CD4-positive, alpha-beta T cell treated with Interleukin-15 for 1 hour (primary cell): ENCODE measurements at places on chromosomes 1 and 21.

DNA sequence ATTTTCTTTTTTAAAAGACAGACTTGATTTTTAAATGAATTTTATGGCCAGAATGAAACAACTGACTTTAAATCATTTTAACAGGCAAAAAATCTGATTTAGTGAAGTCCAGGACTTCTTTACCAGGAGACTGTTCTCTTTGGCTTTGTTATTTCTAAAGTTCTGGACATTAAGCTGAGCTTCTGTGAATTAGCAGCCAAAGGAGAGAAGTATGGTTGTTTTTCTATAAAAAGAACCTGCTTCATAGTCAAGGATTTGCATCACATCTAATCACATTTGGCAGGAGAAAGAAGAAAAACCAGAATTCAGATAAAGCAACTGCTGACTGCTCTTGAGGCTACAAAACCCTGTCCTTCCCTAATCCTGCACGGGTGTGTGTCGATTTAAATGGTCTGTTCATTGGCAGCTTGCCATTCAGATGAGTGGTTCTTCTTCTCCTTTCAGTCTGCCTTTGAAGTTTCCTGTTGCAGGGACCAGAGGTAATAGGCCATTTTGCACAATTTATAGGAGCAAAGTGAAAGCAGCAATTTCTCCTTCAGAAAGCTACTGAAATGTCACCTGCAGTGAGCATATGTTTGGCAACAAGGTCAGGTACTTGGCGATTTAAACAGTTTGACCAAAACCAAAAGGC, 215.4 kb downstream of the OLFM3 start:
- no peak for DNase-seq

DNA sequence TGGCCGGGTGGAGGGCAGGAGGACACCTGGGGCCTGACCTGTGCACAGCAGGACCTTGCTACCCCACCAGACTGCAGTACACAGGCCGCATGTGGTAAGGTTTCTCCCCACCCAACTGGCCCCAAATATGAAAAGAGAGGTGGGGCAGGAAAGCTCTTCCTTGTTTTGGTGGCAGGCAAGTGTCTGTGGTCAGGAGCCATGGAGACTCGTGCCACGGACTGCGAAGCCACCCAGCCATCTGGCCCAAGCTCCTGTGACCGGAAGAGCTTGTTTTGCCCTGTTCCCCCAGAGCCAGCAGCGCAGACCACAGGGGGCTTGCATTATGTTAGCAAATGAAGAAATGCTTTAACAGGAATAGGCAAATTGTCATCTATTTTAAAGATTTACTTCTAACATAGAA, 54.9 kb downstream of the OLIG1 start:
- DNase-seq = no peak

DNA sequence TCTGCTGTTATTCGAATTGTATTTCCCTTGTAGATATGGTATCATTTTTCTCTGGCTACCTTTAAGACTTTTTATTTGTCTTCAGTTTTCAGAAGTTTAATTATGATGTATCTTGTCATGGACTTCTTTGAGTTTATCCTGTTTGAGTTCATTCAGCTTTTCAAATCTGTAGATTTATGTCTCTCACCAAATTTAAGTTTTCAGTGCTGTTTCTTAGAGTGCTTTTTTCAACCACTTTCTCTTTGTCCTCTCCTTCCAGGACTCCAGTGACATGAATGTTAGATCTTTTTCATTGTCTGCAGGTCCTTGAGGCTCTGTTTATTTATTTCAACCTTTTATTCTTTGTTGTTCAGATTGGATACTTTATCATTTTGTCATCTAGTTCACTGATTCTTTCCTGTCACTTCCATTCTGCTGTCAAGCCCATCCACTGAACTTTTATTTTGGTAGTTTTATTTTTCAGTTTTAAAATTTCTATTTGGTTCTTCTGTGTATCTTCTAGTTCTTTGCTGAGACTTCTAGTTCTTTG, 11.4 kb downstream of the RAB4A start:
- no peak for DNase-seq

DNA sequence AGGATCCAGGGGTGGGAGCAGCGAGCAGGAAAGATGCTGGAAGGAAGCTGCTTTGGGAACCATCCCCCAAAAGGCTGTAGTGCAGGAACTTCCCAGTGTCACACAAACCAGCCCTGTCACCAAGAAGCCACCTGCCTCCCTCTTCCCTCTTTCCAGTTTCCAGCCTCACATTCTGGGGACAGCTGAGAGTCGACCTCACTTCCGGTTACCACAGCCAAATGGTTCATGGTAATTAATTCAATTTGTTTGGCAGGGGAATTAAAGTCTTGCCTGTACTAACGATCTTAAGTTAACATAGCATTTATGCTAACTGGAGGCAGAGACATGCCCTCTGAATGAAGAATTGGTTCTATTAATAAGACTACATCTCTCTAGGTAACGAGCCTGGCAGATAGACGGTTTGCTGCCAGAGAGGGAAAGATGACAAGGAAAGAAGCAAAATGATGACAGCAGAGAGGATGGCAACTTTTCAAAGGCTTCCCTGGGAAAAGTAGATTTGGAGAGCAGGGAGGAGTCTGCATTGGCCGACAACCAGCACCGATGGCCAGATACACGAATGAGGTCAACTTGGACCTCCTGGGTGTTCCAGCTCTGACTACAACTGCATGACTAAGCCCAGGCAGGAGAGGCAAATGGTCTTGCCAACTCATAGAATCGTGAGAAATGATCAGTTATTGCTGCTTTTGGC, 64.1 kb downstream of the TMCO4 start:
- no peak for DNase-seq

DNA sequence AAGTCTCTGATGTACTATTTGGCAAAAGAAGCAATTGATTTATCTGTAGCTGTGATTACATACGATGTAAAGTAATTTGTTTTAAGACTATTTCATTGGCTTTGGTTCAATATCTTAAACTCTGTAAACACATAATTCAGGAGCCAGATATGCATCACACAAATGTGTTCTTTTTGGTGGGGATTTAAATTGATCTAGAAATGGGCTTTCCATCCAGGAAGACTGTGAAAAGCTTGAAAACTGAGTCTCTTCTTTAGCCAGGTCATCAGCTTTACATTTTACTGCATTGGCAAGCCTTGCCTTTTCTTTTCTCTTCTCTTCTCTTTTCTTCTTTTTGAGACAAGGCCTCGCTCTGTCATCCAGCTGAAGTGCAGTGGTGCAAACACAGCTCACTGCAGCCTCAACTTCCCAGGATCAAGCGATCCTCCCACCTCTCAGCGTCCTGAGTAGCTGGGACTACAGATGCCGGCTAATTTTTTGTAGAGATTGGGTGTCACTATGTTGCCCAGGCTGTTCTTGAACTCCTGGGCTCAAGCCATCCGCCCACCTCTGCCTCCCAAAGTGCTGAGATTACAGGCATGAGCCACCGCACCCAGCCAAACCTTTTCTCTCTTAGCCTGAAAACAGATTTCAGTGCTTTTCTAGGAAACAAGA, 1.4 kb downstream of the RCAN3 start:
- no peak for DNase-seq

- no peak for DNase-seq
Measured at GRCh38 chr1:8063298-8064036, 37.4 kb upstream of the ERRFI1 start.

- no peak for DNase-seq
Measured at GRCh38 chr1:46288485-46289133, 14.8 kb downstream of the LRRC41 start.

GRCh38 chr21:25501462-25501861, 105.8 kb downstream of the MRPL39 start:
- no peak for DNase-seq

DNA sequence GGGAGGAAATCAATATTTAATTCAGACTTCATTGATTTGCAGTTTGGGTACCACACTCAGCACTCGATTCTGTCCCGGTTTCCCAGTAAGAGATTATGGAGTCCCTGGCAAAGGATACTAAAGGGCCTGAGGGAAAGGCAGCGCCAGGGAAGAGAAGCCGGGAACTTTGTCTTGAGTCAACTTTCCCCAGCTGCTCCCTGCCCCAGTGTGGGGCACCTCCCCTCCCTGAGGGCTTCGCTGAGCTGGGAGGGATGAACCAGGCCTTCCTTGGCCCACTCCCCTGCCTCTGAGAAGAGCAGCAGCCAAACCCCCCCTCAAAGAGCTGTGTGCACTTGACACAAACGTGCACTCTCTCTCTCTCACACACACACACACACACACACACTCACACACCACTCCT, 32.6 kb downstream of the OPTC start:
- DNase-seq = no peak

GRCh38 chr1:178969226-178969987, 56.3 kb upstream of the FAM20B start:
- DNase-seq = no peak

DNA sequence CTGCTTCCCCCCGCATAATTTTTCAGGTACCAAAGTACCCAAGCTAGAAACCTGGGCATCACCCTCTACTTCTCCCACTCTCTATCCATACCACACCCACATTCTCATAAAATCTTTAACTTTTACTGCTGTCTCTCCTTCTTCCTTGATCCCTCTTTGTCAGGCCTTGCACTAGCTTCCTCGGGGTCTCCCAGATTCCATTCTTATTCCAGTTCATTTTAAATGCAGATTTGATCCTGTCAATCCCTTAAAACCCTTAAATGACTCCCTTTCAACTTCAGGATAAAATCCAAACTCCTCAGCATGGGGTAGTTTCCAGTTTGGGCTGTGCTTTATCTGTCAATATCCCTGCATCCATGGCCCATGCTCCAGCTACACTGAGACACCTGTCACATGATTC, 343.5 kb downstream of the PBX1 start:
- no peak for DNase-seq

- DNase-seq = no peak
Measured at GRCh38 chr1:46302641-46303037, 777 bp downstream of the LRRC41 start.

DNA sequence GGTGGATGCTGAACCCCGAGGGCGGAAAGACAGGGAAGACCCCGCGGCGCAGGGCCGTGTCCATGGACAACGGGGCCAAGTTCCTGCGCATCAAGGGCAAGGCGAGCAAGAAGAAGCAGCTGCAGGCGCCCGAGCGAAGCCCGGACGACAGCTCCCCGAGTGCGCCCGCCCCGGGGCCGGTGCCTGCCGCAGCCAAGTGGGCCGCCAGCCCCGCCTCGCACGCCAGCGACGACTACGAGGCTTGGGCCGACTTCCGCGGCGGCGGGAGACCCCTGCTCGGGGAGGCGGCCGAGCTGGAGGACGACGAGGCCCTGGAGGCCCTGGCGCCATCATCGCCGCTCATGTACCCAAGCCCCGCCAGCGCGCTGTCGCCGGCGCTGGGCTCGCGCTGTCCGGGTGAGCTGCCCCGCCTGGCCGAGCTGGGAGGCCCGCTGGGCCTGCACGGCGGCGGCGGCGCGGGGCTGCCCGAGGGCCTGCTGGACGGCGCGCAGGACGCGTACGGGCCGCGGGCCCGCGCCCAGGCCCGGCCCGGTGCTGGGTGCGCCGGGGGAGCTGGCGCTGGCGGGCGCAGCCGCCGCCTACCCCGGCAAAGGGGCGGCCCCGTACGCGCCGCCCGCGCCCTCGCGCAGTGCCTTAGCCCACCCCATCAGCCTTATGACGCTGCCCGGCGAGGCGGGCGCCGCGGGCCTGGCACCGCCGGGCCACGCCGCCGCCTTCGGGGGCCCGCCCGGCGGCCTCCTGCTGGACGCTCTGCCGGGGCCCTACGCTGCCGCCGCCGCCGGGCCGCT, 20.7 kb downstream of the FOXO6 start:
- DNase-seq = no peak

GRCh38 chr1:171799166-171799565, 17.7 kb downstream of the METTL13 start:
- no peak for DNase-seq

- DNase-seq = no peak
Measured at GRCh38 chr1:85421179-85421578, 43.8 kb downstream of the DDAH1 start.

DNA sequence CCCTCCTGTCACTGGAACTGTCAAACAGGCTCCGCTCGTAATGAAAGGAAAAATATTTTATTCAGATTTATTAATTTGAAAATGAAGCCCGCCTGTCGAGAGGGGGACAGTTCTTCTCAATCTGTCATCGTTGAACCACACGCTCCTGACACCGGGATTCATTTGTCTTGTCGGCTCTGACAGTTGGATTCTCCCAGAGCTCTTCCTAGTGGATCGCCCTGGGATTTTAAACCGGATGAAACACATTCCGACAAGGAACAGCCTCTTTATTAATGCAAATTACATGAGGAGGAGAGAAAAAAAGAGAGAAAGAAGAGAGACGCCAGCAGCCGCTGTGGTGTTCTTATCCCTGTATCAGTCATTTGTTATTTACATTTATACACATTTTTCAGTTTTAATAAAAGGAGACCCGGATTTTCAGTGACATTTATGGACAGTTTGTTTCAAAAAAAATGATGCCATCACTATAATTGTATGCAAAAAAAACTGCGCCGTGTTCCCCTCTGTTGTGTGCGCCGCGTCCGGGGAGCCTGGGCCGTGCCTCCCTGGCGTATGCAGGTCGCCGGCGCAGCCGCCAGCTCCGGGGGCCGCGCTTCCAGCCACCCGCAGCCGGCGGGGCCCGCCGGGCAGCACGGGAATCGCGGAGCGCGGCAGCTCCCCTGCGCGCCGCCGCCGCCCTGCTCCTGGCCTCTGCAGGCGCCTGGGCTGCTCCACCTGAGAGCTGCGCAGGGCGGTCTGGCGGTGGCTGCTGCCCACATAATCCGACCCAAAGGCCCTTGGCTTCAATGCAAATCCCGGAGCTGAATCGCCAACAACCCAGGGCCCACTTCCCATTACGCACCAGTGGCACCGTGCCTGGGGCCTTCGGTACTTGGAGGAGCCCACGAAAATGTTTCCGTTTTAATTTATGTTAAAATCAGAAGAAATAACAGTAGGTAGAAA, 237.9 kb upstream of the PBX1 start:
- no peak for DNase-seq
